HEK293T (cell line): ENCODE measurements at places on chromosomes 6 and 20.

GRCh38 chr20:32967961-32968457 is 36.2 kb downstream of the SUN5 start:
- DNase-seq, result no peak

- no peak for DNase-seq
Observed at GRCh38 chr20:49751397-49751736, 37.7 kb upstream of the B4GALT5 start.

- DNase-seq, result peak; percentile 76
Observed at GRCh38 chr6:37029249-37029971, 24.0 kb downstream of the FGD2 start.

- no peak for DNase-seq
Observed at GRCh38 chr20:31990641-31991338, 19.4 kb upstream of the CCM2L start.

GRCh38 chr6:17998442-17998841 is 11.0 kb upstream of the KIF13A start:
- no peak for DNase-seq

GRCh38 chr6:104201557-104201956 is 658.2 kb downstream of the HACE1 start:
- DNase-seq, result no peak

DNA sequence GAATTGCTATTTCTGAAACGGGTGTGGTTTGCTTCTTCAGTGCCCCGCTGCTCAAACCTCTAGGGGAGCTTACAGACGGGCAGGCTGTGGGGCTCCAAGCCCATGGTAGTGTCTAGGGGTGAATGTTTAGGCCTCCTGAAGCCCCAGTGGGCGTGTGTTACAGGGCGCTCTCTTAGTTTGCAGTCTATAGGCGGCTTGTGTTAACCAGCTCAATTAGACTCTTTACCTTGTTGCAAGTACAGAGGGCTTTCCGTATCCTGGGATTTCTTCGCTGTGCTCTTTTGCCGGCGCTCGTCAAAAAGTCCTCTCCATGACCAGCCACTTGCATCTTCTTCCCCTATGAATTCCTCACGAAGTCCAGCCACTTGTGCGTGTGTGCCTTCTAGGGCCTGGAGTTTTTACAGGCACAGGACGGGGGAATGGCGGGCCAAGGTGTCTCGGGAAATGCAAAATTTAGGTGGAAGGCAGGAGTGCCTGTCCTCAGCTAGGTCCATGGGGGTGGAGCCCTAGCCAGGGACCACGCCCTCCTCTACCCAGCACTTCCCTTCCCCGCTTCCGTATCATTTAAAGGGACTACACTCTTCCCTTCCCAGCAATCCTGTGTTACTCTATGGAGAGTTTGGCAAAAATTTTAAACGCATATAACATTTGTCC is 94.5 kb downstream of the HTR1B start:
- DNase-seq, result peak; percentile 16

DNA sequence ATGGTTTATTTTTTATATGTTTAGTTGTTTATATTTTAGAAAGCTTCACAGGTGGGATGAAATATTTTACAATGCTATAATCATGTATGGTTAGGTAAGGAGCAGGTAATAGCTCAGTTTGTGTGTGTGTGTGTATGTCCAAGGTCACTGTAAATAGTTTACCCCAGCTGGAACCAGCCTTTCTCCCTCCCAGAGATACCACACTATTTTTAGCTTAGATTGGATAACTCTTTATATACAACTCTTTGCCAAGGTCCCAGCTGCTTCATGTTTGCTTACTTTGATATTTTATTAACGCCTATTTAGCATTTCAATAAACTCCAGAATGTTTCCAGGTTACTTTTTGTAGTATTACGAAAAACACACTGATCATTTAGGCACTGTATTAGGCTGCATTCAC is 1.8 kb upstream of the PEX7 start:
- DNase-seq, result no peak

DNA sequence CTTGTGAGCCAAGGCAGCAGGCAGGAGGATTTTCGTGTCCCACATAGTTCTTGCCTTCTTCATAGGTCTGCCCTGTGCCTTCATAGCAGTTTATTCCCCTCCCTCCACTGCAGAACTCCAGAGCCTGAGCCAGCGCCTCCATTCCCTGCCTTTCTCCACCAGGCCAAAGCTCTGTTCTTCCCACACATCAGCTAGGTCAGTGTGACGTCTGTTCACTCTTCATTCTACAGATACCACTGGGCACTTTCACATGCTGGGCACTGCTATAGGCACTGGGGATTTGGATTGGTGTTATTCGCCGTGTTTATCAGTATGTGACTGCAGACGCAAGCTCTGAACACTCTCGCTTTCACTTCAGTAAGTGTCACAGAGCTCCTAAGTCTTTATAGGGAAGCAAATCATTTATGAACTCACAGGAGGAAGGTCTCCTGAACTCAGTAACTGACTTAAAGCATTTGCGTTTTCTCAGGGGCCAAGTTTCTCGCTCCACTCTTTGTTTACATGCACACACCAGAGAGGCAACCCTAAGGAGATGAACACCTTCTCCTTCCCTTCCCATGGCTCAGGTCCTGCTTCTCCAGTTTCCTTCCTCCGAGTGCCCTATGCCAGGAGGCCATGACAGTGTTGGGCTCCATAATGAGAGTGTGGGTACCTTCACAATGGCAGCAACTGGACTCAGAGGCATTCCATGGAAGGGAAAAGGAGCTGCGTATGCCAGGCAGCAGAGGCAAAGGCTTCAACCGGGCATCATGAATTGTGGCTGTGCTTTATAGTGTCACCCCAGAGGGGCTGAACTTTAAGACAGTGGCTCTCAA is 6.3 kb upstream of the APMAP start:
- no peak for DNase-seq
